Nucleus accumbens (tissue), 56 donors: ENCODE measurements at places on chromosomes 4 and X.

- no peak for DNase-seq
Observed at GRCh38 chr4:114028071-114028470, 48.6 kb upstream of the ARSJ start.

- DNase-seq, result no peak
Observed at GRCh38 chr4:176433983-176434382, 114.2 kb downstream of the SPCS3 start.

DNA sequence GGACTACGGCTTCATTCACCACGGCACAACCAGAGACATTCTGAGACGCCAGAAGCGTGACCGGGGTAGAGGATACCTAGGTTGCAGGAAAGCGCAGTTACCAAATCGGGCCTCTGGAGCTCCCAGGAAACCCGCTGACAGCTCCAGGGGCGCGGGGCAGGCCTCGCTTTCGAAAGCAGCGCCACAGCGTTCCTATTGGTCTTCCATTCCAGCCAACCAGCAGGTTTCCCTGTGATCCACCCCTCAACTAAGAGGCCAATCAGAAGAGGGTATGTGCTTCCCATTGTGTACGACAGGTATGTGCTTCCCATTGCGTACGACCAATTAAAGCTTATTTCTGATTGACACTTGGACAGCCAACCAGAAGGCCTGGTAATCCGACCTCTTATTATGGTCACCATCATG, 14.9 kb downstream of the SNX12 start:
- DNase-seq, result peak; percentile 1

GRCh38 chr4:1472148-1472797, 66.0 kb upstream of the NKX1-1 start:
- DNase-seq, result no peak

DNA sequence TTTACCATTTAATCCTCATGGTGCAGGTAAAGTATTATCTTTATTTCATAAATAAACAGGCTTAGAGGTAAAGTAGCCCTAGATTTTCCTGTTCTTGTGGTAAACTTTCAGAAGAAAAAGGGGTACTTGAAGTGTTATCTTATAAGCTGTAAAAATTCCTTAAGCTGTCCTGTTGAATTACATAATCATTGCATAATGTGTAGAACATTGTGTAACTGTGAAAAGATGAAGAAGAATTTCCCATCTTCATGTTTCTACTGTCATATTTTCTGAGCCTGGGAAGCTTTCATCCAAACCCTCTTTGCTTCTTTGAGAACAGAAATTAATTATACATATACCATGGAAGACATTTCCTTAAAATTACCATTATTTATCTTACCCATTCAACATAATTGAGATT, 90.5 kb downstream of the ELOVL6 start:
- no peak for DNase-seq

- DNase-seq, result no peak
Observed at GRCh38 chrX:139299309-139299708, 231.2 kb upstream of the F9 start.

GRCh38 chr4:64756016-64756415, 346.8 kb upstream of the TECRL start:
- no peak for DNase-seq

GRCh38 chrX:49058794-49059193, at the start of gene CCDC120:
CCDC120 (plus strand) TSS chrX:49058999; CDS start chrX:49062042, 3,043 bp downstream.
- no peak for DNase-seq

- DNase-seq, result no peak
Observed at GRCh38 chr4:110216129-110216528, 17.7 kb upstream of the ELOVL6 start.

DNA sequence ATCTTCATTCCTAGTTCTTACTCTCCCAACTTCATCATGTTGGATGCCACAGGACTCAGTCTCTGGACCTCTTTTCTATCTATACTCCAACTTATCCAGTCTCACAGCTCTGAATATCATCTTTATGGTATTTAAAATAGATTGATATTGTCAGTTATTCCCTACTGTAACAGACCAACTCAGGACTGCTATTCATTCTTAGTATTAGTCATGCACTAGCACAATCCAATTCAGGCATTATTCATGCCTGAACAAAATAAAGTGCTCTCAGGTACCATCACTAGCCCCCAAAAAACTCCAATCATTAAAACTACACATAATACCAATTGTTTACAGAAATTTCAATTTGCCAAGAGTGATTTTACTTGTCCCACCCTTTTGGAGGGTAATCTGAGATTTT, 37.7 kb downstream of the FRYL start:
- no peak for DNase-seq

DNA sequence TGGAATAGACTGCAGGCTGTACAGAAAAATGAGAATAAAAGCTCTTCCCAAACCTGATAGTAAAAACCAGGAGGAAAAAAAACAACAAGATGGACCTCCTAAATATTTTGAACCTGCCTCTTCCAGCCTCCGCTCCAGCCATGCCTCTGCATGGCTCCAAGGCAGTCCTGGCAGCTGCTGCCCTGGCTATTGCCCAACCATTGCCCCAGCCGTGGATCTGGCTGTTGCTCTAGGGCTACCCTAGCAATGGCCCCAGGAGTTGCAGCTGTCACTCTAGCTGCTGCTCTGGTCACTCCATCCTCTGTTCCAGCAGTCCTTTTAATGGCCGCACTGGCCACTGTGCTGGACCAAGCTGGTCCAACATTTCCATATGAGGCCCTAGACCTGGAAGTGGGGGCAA, 1756.0 kb downstream of the C4orf33 start:
- DNase-seq, result no peak

DNA sequence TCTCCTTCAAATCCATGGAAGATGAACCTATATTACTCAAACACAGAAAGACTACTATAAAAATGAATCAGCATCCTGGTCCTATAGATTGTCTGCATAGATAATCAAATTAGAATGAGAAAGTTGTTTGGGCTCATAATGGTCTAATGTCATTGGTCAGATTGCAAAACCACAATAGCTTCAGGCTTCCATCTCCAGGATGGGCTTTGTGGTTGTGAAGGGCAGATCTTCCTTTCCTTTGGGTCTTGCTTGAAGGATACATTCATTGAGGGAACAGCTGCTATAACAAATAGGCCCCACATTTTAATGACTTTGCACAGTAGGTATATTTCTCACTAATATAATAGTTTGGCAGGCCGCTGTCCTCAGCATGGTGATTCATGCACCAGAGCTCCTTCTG, 94.3 kb downstream of the REPS2 start:
- DNase-seq, result no peak

GRCh38 chr4:123606336-123606735, 209.7 kb downstream of the SPRY1 start:
- no peak for DNase-seq

DNA sequence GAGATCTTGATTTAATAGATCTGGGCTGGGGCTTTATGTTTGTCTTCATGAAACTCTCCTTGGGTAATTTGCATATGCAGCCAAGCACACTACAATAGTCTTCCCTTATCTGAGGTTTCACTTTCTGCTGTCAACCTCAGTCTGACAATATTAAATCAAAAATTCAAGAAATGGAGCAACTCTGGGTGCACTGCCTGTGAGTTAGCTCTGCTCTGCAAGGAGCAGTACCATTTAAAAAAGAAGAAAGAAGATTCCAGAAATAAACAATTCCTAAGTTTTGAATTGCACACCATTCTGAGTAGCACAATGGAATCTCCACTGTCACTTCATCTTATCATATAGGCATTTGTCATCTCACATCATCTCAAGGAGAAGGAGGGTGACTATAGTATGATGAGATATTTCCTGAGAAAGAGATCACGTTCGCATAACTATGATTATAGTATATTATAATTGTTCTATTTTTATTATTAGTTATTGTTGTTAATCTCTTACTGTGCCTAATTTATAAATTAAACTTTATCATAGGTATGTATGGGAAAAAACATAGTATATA, 9.4 kb downstream of the FNIP2 start:
- DNase-seq, result no peak

DNA sequence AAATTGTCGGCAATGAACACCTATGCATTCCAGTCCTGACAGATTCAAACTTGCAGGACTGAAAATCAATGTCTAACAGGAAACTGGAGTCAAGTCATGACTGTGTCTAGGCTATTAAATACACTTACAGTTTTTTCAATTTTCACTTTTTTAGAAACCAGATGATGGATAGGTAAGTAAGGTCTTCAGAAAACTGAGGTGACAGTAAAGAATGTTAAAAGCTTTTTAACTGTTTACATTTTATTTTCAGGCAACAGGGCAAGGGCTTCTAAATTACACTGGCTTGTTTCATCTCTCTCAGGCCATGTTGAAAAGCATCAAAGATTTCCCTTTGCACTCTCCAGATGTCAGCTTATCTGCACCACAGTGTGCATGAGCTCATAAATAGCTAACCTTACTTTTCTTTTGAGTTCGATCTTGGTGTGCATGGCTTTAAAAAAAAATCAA, 65.2 kb downstream of the SEC24D start:
- DNase-seq, result no peak

GRCh38 chr4:1735215-1735614, 13.9 kb downstream of the TACC3 start:
- no peak for DNase-seq

GRCh38 chrX:139113708-139114107, 402.2 kb upstream of the FGF13 start:
- DNase-seq, result no peak

DNA sequence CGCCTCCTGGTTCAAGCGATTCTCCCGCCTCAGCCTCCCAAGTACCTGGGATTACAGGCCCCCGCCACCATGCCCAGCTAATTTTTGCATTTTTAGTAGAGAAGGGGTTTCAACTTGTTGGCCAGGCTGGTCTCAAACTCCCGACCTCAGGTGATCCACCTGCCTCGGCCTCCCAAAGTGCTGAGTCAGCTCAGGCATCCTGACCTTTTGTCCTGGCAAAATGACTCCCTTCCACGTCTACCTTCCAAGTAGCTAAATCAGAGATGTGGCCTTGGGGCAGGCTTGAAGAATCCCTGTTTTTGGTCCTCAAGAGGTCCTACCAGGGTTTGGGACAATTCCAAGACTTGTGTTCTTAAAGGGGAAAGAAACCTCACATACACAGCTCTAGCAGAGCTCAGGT, 12.8 kb downstream of the AFAP1 start:
- DNase-seq, result no peak

- DNase-seq, result no peak
Observed at GRCh38 chr4:77881460-77882295, 19.0 kb downstream of the MRPL1 start.

- no peak for DNase-seq
Observed at GRCh38 chrX:14920196-14920595, 47.0 kb downstream of the MOSPD2 start.

DNA sequence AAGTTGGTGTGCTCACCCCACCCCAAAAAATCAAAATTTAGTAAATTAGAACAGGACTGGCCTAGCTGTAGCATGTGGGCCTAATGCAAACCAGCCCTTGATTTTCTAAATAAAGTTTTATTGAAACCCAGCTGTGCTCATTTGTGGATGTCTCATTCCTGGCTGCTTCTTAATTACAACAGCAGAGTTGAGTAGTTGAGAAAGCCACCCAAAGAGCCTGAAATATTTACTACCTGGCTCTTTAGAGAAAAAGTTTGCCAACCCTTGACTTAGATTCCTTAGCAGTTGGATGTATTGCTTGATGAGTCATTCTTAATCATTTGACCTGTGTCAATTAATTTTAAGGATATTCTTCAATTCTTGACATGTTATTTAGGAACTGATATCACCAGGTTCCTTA, 168.3 kb upstream of the PUDP start:
- DNase-seq, result no peak
